ENCODE measurements at places on chromosomes 3 and 15.

DNA sequence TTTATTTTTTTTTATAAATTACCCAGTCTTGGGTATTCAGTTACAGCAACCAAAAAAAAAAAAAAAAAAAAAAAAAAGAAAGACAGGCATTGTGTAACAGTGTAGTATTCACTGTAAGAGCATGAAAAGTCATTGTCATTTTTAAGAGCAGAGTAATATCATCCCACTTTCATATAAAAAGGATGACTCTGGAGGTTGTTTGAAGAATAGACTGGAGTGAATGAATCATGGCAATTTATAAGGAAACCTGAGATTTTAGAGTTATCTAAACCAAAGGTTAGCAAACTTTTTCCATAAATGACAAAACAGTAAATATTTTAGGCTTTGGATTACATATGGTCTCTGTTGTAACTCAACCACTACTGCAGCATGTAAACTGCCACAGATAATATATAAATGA is 794.9 kb downstream of the NTRK3 start:
- no peak for DNase-seq

GRCh38 chr3:18713577-18713951 is 288.4 kb upstream of the SATB1 start:
- DNase-seq, result no peak

DNA sequence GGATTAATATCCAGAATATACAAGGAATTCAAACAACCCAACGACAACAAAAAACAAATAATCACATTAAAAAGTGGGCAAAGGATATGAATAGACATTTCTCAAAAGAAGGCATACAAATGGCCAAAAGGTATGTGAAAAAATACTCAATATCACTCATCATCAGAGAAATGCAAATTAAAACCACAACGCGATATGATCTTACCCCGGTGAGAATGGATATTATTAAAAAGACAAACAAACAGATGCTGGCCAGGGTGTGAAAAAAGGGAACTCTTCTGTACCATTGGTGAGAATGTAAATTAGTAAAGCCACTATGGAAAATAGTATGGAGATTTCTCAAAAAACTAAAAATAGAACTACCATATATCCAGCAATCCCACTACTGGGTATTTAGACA is 43.5 kb upstream of the MEF2A start:
- no peak for DNase-seq

GRCh38 chr3:153619268-153619667 is 457.2 kb downstream of the RAP2B start:
- no peak for DNase-seq

DNA sequence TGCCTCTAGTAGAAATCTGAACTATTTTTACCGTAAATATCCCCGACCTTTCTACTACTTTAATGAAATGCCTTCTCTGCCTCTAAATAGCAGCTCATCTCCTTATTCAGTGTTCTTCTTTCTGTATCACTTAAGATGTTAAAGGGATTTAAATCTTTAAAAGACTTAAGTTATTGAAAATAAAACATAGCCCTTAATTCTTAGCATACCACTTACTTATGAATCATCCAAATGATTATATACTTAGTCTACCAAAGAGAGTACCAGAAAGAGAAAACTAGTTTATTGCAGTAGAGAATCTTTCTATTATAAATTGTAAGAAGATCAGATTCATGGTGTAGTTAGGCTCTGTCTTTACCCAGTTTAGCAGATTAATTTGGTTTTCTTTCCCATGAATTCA is 802.0 kb downstream of the TBL1XR1 start:
- DNase-seq, result no peak

DNA sequence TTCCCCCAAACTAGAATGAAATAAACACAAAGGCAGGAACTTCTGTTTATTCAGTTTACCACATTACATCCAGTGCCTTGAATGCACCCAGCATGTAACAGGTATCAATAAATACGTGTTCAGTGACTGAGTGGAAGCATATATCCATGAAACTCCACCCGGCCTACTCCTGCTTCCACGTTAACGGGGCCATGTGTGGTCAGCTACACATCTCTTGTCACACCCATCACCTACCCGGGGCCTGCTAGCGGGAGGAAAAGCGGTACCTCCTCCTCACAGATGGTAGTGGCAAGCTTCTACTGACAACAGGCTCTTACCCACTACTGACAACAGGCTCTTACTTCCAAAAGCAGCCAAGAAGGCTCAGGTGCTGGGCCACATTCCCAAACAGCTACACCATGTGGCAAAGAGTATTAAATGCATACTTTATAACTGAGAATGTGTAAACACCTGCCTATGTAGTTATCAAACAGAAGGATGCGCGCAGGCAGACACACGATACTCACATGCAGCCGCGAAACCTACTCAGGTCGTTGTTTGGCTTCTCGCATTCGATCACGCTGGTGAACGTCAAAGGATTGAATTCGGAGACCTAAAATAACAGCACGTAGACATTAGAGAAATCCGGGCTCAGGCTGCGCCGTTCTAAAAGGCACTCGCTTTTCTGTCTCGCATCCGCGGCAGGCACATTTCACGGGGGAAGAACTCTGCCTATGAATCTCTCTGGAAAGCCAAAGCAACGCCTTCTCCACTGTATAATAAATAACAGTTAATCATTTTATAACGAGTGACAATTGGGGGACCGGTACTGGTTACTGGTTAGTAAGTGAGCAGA is 127.4 kb downstream of the ATP10A start:
- no peak for DNase-seq

Data from Panc1 (cell line).